ENCODE measurements at places on chromosomes 5 and 9.

- DNase-seq: no peak
Measured at GRCh38 chr9:259405-260404, 45.0 kb downstream of the DOCK8 start.

GRCh38 chr5:89277816-89278215 is 394.8 kb upstream of the MEF2C start:
- DNase-seq: no peak

DNA sequence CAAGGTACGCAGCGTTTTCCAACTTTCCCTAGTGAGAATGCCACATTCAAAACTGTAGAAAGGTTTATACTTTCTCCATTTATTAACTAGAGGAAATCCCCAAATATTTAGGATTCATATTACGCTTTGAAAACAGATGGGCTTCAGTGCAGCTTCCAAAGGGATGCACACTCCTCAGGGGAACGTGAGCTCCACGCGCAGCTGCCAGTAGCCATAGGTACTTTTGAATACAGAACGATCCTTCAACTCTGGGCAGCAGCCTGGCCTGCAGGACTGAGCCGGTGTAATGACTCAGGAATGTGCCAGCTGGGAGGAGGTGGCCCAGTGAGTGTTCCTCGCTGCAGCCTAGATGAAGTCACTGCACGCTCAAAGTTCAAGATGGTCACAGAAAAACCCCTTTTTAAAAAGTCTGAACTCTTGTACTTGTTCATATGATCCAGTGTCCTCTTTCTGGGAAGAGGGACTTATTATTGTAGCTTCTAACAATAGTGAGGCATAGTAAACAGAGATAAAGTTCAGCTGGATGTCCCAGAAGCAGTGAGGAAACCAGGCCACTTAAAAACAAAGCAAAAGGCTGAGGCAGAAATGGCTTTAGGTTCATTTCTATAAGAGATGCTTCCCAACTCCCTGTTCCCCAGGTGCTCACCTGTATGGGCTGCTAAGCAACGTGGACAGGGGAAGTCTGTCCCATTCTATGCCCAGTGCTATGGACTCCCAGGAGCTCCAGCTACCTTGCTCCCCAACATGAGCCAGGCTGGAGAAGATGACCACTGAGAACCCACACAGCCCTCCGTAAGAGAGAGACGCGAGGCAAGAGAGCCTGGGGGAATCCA is 130.0 kb downstream of the LHFPL2 start:
- DNase-seq: no peak

GRCh38 chr9:86983249-86983619 is 35.9 kb upstream of the GAS1 start:
- DNase-seq: no peak

GRCh38 chr5:95647886-95648860 is 1.6 kb downstream of the RFESD start:
- DNase-seq: no peak

GRCh38 chr5:53008751-53009150 is 19.6 kb downstream of the ITGA2 start:
- no peak for DNase-seq

- no peak for DNase-seq
Measured at GRCh38 chr5:27474395-27474794, 436.0 kb upstream of the CDH9 start.

DNA sequence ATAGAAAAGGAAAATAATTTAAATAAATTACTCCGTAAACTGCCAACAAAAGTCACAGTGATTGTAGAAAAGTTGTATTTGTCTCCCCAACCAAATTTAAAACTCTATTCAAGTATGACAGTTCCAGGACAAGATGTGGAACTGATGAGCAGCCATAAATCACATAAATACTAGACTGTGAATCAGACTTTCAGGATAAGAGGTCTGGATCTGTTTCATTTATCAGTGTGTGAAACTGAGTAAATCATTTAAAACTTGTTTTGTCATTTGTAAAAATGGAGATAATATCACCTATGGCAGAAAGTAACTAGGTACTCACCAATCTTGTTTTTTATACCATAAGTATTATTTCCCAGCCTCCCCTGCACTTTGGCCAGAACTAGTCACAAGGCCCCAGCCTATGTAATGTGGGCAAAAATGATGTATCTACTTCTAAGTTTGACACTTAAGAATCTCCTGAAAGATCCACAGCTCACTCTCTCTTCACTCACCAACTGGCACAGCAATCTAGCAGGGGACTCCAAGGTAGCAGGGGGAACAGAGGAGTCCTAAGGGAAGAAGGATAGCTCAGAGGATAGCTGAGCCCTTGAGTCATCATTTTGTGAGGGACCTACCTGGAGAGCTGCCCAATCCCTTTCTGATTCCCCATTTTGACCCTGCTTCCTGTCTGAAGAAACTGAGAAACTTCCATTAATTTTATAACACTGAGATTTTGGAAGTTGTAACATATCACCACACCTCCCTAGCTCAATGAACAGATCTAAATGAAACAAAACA is 31.6 kb downstream of the TMEM161B start:
- DNase-seq: no peak

DNA sequence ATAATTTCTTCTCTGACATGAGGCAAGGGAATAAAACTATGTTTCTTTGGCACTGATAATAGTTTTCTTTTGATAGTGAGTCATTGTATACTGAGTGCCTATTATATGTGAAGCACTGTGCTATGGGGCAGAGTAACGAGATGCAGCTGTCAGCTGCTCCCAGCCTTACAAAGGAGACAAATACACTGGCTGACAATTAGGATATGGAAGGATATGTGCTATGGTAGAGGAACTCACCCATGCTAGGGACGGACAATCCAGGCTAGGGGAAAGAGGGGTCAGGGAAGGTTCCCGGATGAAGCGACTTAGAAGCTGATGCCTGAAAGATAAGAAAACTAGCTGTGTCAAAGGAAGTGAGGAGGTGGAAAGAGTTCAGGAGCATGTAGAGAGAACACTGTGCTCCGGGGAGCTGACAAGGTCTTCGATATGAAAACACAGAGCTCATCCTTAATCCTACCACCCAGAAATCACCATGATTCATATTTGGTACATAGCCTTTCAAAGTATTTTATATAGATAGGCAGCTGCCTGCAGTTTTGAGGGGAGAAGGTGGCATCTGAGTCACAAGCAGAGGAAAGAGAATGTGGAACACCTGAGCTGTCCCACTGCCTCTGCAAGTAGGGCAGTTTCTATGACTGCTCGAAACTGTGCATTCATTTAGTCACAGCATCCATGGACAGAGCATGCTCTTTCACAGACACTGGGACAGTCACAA is 12.1 kb downstream of the BSPRY start:
- no peak for DNase-seq

DNA sequence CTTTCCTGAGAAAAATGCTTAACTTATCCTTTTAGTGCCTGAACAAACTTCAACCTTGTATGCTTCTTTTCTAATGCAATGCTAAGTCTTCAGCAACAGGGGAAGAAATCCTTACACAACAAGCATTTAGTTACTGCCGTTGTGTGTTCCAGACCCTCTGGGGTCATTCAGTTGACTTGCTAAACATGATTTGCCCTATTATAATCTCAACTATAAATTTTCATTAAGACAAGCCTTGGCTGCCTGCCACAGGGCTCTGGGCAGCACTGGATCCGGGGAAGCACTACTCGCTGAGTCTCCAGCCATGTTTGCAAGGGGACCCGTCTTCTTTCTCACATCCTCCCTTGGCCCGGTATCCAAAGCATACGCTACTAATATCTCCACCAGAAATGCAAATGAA is 58.1 kb downstream of the PTCH1 start:
- DNase-seq: no peak

DNA sequence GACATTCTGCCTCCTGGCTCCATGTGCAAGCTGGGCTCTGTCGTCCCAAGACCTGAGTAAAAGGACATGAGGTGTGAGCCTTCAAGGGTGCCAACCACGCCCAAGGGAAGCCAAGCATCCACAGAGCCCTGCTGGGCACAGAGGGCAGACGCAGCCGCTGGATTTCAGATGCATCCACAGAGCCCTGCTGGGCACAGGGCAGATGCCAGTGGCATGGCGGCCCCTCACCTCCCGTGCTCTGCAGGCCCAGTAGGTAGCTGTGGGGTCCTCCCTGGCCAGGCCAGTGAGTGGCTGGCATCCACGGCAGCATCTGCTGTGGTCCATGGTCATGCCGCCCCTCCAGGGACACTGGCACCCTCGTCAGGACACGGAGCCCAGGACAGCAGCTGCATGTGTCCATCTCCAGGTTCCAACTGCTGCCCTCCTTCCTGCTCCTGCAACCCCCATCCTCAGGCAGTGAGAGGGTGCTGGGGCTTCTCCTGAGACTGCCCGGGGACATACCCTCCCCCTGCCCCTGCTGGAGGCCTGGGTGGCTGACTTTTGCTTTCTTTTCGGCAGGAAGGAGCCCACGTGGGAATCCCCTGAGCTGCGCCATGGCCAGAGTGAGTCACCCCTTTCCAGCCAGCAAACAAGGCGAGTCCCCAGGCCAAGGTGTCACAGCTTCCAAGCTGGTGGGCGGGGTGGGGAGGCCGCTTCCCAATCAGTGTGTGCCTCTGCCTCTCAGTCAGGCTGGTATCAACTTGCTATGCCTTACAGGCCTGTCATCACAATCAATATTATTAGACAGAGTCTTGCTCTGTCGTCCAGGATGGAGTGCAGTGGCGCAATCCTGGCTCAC is 4.0 kb upstream of the TRAF2 start:
- DNase-seq: no peak

DNA sequence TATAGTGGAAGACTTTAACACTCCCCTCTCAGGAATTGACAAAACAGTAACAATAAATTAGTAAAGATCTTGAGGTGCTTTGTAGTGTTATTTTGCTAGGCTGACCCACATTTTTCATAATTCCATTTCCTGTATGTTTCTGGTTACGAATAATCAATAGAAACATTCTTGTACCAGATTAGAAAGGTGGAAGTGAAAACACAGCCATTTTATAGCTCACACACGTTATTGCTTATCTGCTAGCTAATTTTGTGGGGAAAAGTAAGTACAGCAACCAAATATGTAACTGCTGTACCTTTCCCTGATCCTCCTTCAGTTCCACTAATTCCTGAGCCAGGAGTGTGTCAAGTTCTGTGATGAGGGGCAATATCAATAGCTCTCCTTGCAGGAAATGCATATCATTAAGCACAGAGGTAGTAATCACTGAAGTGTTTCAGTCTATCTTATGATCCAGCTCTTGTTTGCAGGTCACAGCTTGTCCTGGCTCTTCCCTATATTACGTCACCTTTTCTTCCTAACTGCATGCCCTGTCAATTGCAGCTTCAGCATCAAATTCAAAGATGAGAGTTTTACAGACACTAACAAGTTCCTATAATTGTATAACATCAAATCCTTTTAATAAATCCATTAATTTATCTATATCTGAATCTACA is 59.4 kb downstream of the MINAR2 start:
- no peak for DNase-seq

GRCh38 chr9:92664394-92665152 is 5.4 kb downstream of the IPPK start:
- no peak for DNase-seq

GRCh38 chr9:81465468-81466011 is 223.8 kb downstream of the TLE1 start:
- DNase-seq: no peak

DNA sequence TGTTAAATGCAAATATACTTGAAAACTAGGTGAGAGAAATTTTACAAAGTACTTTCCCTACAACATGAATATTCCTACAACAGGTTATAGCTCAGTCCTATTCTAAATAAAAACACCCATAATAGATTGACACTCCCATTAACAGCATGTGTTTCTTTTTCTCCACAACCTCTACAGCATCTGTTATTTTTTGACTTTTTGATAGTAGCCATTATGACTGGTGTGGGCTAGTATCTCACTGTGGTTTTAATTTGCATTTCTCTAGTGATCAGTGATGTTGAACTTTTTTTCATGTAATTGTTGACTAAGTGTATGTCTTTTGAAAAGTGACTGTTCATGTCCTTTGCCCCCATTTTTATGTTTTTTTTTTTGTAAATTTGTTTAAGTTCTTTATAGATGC is 1506.1 kb upstream of the CDH9 start:
- no peak for DNase-seq

DNA sequence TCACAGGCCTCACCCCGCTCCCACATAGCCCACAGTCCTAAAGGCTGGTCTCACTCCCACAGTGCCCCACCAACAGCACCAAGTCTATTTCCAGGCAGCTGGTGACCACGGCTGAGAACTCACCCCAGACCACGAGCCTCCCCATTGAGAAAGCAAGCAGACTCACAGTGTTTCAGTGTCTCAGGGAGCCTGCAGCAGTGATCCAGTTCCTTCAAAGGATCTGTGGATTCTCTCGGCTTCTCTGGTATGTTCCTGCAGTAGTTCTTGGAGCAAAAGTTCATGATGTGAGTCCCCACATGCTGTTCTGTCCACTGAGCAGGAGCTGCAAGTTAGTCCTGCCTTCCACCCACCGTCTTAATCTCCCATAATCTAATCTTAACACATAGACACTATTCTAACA is 185.3 kb upstream of the CDH6 start:
- no peak for DNase-seq

DNA sequence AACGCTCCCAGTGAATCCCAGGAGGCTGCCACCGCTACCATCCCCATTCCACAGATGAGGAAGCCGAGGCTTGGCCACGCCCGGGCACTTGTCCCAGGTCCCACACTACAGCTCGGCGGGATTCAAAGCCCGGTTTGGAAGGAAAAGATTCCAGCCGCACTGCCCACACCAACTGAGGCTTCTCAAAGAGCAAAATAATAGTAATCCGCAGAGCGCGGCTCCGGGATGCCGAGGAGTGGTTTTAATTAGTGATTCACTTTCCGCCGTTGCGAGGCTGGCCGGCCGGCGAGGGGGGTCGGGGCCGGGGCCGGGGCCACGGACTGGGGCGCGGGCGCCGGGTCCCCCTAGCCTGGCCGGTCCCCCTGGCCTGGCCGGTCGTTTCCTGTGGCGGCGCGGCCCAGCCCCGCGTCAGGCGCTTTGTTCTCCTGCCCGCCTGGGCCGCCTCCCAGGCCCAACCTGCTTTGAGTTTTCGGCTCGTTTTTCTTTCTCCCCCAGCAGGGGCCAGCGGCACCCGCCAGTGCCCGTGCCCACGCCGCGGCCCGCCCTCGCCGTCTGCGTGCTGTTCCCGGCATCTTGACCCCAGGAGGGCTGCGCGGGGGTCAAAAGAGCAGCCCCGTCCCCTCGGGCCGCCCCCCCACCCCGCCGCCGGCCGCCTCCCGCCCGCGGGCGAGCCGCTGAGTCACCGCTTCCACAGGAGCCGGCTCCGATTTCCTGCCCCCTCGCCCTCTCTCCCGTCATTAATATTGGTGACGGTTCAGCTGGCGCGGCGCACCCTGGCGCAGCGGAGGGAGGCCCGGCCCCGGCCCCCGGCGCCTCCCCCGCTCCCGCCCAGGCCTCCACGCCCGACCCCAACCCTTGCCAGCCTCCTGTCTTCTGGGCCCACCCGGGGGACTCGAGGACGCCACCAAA is 31.2 kb downstream of the FGF18 start:
- DNase-seq: no peak

Measured in NCI-H2081 treated with DMSO at 0.1 percent for 48 hours (cell line).